Kidney capillary endothelial cell (primary cell): ENCODE measurements at places on chromosomes 5 and 9.

GRCh38 chr5:35186749-35187148, 43.5 kb downstream of the PRLR start:
- no peak for DNase-seq

- no peak for DNase-seq
Observed at GRCh38 chr5:126189231-126189630, 234.0 kb upstream of the GRAMD2B start.

DNA sequence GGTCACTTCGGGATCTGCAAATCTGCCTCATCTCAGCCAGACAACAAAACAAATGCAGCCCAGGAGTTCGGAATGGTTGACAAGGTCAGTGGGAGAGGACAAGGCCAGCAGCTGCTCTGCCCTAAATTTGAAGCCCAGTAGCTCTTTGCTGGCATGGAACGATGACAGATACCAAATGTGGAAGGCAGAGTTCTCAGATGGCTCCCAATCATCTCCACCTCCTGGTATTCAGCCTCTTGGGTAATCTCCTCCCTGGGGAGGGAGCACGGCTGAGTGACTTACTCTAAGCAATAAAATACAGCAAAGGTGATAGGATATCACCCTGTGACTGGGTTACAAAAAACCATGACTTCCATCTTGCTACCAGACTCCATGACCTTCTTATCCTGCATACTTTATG, 172.8 kb downstream of the ENTREP1 start:
- no peak for DNase-seq

DNA sequence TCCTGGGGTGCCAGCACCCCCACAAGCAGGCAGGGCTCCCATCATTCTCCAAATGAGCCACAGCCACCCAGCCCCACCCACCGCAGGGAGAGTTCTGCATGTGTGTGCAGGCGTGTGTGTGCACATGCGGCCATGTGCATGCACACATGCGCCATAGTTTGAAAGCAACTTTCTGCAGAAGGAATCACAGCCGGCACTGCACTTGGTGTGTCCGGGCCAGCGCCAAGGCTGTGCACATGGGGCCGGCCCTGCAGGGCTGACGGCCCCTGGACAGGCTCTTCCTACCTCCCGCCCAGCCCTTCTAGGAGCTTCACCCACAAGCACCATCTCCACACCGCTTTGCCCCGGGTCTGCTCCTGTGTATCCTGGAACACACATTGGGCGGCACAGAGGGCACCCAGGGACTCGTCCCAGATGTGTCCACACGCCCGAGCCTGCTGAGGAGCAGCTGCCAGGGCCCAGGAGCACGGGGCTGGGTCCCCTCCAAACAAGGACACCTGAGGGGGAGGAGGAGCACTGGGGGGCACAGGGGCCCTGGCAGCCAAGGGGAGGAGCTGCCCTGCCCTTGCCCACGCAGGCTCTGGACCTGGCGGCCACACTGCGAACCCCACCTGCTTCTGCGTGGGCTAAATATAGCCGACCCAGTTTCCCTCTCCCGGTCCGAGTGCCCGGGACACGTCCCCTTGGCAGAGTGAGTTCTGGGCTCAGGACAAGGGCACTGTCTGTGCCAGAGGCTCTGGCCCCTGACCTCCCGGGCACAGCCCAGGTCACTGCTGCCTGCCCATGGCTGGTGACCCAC, 19.1 kb downstream of the TPPP start:
- no peak for DNase-seq

- no peak for DNase-seq
Observed at GRCh38 chr5:88404405-88404804, 135.8 kb upstream of the TMEM161B start.

DNA sequence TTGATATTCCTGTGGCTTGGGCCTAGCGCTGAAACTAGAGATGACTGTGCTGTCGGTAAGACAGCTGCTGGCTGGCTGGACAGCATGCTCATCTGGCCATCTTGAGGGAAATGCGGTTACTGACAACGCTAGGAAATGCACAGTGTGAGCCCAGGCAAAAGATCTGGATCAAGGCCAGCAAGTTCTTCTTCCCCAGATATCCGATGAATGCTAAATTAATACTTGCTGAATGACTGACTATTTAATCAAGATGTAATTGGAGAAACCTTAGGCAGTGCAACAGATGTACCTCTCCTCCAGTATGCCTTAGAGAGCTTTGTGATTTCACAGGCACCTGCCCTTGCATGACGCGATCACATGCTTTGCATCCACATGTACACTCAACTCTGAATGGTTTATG, 659.1 kb downstream of the EFNA5 start:
- DNase-seq: no peak

- DNase-seq: no peak
Observed at GRCh38 chr5:76401801-76402250, 1.3 kb upstream of the IQGAP2 start.

- no peak for DNase-seq
Observed at GRCh38 chr5:55584398-55585205, 49.8 kb upstream of the PLPP1 start.

DNA sequence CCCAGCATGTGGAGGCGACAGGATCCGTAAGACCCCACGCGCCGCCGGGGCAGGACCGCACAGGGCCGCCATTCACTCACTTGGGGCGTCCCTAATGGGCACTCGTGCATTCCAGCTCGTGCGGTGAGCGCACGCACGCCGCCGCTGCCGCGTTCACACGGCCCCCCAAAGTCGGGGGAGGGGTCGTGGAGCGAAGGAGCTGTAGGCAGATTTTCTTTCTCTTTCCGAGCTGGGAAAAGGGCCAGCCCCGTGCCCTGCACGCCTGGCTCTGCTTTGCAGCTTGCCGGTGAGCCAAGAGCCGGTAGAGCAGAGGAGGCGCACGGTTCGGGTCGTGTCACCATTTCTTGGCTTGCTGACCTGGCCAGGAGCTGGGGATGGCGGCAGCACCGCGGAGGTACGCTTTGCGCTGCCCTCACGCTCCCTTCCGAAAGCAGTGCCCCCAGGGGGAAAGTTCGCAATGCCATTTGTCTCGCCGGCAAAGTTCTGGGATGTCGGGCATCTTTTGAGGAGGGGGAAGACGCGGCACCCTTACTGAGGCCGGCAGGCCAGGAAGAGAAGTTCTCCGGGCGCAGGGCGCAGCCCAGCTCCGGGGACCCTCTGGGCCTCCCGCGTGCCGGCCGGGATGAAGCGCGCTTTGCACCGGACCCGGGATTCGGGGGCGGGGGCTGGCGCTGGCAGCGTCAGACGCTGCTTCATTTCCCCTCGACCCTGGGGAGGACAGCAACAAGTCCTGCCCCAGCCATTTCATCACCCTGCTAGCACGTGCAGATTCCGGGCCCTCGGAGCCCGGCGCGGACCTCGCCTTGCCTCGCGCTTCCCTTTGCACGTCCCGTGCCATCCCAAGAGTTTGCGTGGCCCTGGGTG, 898 bp downstream of the STC2 start:
- peak; percentile 36 for DNase-seq
